ENCODE measurements at places on chromosomes 12 and 14.

- peak; percentile 27 for DNase-seq
Measured at GRCh38 chr14:99930420-99931274, 134.6 kb upstream of the EVL start.

GRCh38 chr12:119989361-119989730, 310 bp downstream of the BICDL1 start:
- peak; percentile 76 for DNase-seq

- DNase-seq: no peak
Measured at GRCh38 chr12:124240493-124240892, 54.4 kb upstream of the RFLNA start.

DNA sequence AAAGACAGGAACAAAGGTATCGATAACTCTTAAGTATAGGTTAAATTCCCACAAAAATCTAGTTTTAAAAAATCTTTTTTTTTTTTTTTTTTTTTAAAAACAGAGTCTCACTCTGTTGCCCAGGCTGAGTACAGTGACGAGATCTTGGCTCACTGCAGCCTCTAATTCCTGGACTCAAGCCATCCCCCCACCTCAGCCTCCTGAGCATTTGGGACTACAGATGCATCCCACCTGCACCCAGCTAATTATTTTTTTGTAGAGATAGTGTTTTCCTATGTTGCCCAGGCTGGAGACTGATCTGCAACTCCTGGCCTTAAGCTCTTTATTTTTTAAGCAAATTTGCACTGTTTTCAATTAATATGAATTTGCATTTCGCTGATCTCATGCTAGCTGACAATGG, 9.8 kb downstream of the PSEN1 start:
- DNase-seq: no peak

- no peak for DNase-seq
Measured at GRCh38 chr12:90343966-90344365, 611.0 kb downstream of the CCER1 start.

- no peak for DNase-seq
Measured at GRCh38 chr14:99194136-99194535, 77.9 kb downstream of the BCL11B start.

DNA sequence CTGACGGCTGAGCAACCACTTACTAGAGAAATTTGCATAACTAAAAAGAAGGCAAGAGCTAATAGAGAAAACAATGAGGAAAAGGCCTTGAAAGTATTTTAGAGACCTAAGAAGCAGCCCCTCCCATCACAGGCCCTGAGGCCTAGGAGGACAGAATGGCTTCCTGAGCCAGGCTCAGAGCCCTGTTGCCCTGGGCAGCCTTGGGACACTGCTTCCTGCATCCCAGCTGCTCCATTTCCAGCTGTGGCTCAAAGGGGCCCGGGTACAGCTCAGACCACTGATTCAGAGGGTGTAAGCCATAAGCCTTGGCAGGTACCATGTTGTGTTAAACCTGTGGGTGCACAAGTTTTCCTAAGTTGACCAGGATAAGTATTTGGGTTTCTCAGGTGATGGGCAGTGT, 181.4 kb downstream of the TRHDE start:
- DNase-seq: no peak

GRCh38 chr14:55000381-55000780, 26.5 kb downstream of the WDHD1 start:
- DNase-seq: peak; percentile 4

- DNase-seq: no peak
Measured at GRCh38 chr12:130983328-130984017, 29.8 kb downstream of the ADGRD1 start.

GRCh38 chr12:102891756-102892155, 25.3 kb downstream of the PAH start:
- DNase-seq: no peak

- peak; percentile 46 for DNase-seq
Measured at GRCh38 chr14:58942516-58942915, 246.0 kb upstream of the DAAM1 start.

GRCh38 chr12:67910360-67911274, 78.6 kb upstream of the IFNG-AS1 start:
- peak; percentile 72 for DNase-seq

DNA sequence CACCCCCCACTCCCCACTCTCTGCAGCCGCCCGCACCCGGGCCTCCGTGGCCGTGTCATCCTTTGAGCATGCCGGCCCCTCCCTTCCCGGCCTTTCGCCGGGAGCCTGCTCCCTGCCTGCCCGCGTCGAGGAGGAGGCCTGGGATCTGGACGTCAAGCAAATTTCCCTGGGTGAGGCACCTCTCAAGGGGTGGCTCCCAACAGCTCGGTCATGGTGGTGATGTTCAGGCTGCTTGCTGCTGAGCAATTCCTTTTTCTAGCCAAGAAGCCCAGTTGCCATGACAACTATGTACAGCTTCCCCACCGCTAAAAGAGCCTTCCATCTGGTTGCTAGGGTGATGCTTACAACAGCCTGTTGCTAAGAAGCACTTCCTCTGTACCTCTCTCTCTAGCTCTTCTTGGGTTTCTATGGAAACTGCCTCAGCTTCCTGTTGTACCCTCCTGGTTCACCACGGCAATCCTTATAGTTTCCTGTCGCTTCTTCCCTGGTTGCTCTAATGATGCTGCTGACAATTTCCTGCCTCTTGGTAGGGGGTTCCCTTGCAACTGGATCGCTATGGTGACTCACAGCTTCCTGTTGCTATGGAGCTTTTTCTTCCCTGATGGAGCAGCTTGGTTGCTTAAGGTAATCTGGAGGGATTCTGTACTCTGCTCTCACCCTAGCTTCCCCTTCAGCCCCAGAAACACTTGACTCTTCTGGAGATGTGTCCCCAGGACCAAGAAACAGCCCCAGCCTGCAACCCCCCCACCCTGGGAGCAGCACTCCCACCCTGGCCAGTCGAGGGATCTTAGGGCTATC, 11.0 kb downstream of the ZNF219 start:
- DNase-seq: peak; percentile 69

GRCh38 chr12:104805186-104805585, 152.9 kb downstream of the SLC41A2 start:
- peak; percentile 75 for DNase-seq

GRCh38 chr14:98070536-98070935, 1201.5 kb downstream of the BCL11B start:
- DNase-seq: no peak

- peak; percentile 54 for DNase-seq
Measured at GRCh38 chr12:11228296-11228879, 41.1 kb downstream of the PRB3 start.

DNA sequence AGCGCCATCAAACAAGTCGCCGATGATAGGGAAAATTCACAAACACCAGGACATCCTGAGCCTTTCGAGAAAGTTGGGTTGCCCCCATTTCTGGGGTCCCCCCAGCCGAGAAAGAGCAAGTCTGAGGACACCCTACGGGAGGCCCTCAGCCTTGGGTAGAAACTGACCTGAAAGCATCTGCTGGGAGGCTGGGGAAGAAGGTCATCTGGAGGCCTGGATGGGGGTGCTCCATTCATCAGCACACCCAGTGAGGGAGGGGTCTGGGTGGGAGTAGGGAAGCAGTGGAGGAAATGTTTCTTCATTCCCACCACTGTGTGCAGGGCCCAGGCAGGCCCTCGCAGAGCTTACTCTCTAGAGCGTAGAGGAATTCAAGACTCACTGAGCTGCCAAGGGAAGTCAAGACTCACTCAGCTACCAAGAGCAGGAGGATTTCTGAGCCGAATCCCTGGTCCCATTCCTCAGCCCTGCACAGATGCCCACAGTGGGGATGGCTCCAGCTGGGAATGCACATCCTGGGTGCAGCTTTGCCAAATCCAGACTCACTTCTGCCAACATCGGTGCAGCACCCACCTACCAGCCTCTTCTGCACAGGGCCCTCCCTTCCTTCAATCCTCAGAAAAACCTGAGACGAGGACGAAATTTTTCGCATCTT, 38.1 kb downstream of the DIO3 start:
- no peak for DNase-seq

GRCh38 chr12:110228756-110229155, 52.3 kb upstream of the ATP2A2 start:
- DNase-seq: no peak

- DNase-seq: peak; percentile 64
Measured at GRCh38 chr14:53109105-53110041, 43.8 kb downstream of the DDHD1 start.

GRCh38 chr12:89059721-89060541, 292.4 kb downstream of the DUSP6 start:
- DNase-seq: peak; percentile 21
